Subcutaneous preadipocyte (primary cell): ENCODE measurements at places on chromosomes 3 and 15. TPM values are rescaled to one million over a fixed set of nuclear protein-coding genes. Genes with fewer than 3 reads are reported as not detected.

LOXL1 gene
- total RNA-seq = 84.8 and 93.0 TPM in 2 replicates

FAM107A gene
- total RNA-seq = under 0.01 TPM in 1 of 2 replicates, not detected in the other

TGM5 gene
- not detected in 2 replicates for total RNA-seq

ISLR2 gene
- not detected in 2 replicates for total RNA-seq

STRIT1 gene
- not detected in 2 replicates for total RNA-seq

LINGO1 gene
- total RNA-seq = under 0.01 TPM in 1 of 2 replicates, not detected in the other

LRRC15 gene
- total RNA-seq = under 0.01 TPM in 2 replicates

MASP1 gene
- total RNA-seq = 3.7 and 7.0 TPM in 2 replicates

SV2B gene
- total RNA-seq = not detected in 2 replicates
